ENCODE measurements at places on chromosomes 12 and 14.

- DNase-seq: no peak
Observed at GRCh38 chr12:49825360-49825970, 2.7 kb downstream of the NCKAP5L start.

DNA sequence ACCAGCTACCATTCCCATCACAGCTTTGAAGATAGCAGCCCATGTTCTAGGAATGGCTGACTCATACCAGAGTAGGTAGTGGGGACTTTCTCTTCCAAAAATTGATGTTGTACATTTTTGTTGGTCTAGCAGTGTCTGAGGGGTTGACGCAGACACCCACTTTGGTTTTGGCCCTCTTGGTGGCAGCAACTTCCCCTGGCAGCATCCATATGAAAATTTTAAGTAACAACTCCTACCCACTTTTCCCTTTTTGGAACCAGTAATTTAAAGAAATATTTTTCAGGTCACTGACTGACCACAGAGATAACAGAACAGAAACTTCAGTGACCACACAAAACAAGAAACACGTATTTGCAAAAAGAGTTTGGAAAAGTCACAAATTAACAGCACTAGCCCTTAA, 162.0 kb upstream of the TMCC3 start:
- DNase-seq: no peak

GRCh38 chr14:55133416-55133815, 4.4 kb downstream of the LGALS3 start:
- DNase-seq: no peak

GRCh38 chr14:34713122-34713680, 1.2 kb downstream of the CFL2 start:
- no peak for DNase-seq

DNA sequence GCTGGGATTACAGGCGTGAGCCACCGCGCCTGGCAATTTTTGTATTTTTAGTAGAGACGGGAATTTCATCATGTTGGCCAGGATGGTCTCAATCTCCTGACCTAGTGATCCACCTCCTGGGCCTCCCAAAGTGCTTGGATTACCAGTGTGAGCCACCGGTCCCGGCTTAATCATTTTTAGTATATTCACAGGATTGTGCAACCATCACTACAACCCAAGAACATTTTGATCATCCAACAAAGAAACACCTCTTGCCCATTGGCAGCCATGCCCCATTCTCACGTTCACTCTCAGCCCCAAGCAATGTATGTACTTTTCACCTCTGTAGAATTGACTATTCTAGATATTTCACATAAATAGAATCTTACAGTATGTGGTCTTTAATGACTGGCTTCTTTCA, 19.9 kb downstream of the SP1 start:
- no peak for DNase-seq

DNA sequence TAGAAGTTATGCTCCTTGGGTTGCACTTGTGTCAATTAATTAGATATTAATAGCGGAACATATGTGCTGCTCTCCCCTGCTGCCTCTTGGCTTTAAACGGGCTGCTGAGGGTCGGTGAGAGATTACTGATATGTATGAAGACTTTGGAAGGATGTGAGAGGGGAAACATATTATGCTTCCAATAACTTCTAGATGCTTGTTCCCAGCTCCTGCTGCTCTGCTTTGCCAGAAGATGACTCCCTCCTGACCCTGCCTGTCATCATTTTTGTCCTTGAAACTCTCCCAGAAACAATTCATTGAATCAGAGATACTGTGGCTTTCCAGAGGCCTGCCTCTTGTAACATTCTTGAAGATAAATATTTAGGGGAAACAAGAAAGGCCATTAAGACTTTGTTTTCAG, 300.1 kb upstream of the STXBP6 start:
- DNase-seq: no peak

GRCh38 chr12:65808580-65808979, 15.7 kb upstream of the HMGA2 start:
- DNase-seq: no peak

DNA sequence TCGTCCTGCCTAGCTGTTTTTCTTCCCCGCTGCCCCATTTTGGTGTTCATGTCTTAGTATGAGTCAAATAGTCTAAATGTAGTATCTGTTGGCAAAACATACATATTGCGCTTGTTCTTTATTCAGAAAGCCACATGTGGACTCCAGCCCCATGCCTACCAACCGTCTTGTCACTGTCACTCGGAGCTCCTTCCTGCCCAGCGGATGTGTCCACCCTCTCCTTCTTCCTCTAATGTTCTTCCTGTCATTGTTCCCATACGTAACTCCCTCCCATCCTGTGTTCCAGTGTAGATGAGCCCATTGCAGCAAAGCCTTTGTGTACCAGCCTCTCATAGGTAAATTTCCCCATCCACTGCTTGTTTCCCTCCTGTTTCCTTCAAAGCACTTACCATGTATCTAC, 120.5 kb downstream of the TMX1 start:
- no peak for DNase-seq

GRCh38 chr12:121238086-121238485, 28.2 kb downstream of the P2RX4 start:
- no peak for DNase-seq

Measured in fibroblast of skin of left quadriceps (primary cell).